ENCODE measurements at places on chromosomes 6 and 20.

DNA sequence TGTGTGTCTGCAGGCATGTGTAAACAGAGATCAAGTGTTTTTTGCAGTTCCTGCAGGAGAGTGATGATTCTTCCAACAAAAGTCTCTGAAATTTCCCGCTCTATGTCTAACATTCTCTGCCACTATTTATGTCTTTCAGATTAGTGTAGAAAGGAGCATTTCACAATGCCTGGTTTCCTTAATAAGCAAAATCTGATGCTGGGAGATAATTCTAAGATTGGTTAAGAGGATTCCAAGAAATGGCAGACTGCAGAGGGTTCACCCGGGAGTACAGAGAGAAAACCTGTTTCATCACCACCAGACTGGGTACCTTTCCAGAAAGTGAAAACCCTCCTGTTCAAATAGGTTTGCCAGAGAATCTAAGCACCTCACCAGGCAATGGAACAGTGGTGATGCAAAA, 62.7 kb downstream of the FOXC1 start:
- DNase-seq: no peak

DNA sequence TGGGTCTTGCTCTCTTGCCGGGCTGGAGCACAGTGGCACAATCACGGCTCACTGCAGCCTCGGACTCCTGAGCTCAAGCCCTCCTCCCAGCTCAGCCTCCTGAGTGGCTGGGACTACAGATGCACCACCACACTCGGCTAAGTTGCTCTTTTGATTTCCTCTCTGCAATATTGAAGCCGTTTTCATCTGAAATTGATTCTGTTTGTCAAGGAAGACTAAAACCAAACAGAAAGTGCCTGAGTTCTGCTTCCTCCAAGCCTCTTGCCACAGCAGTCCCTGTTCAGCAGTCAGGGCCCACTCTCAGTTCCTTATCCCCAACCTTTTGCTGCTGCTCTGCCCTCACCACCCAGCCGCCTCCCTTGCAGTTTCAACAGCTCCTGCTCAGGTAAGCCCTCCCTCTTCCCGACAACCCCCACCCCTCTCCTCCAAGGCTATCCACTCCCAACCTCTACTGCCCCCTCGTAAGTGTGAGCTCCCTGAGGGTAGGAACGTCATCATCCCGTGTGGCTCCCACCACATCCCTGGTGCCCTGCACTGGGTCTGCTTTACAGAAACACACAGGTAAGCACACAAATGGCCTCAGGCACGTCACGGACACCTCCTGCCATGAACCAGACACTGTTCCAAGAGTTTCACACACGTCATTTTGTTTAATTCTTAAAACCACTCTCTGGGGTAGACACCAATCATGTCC, 70.7 kb upstream of the TAB2 start:
- no peak for DNase-seq

- DNase-seq: no peak
Observed at GRCh38 chr6:73308712-73309534, 45.2 kb downstream of the DPPA5 start.

DNA sequence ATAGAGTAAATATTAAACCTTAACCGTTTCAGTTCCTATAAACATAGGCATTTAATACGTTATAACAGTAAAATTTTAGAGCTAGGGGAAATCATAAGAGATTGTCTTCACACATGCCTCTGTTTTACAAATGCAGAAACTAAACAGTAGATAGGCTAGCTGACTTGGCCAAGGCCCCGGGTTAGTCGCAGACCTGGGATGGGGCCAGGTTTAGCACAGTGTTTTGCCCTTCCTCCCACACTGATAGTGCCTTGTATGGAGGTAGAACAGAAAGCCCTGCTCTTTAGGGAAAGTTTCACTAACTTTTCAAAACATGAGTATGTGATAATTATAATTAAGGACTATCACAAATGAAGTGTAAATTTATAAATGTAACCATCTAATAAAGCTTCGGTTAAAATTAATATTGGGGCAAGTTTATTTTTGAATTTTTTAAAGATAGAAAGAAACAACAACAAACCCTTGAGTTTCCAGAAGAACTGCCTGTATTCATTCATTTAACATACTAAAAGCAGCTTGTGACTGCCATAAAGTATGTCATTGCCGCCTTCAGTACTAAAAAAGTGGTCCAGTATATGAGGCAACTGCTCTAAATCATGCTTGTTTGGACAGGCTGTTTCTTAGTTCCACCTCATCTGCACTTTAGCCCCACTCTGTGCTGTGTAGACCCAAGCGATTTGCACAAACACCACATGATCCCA, 62.5 kb upstream of the LOC128125822 start:
- no peak for DNase-seq

DNA sequence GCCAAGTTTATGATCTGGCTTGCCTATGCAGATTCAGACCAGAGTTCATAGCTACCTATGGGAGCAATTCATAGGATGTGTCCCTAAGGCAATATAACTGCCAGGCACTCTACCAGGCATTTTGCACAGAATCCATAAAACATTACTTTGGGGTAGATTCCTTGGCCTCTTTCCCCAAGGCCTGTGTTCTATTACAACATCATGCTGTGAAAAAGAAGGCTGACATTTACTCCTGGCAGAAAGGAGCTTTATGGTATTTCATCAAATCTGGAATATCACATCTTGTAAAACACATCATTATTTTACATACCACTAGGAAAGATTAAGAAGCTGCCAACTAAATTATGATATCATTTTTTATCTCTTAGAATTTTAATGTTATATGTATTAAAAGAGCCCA, 287.0 kb upstream of the MARCKS start:
- DNase-seq: no peak

- no peak for DNase-seq
Observed at GRCh38 chr20:36881888-36882287, 6.0 kb downstream of the TLDC2 start.

DNA sequence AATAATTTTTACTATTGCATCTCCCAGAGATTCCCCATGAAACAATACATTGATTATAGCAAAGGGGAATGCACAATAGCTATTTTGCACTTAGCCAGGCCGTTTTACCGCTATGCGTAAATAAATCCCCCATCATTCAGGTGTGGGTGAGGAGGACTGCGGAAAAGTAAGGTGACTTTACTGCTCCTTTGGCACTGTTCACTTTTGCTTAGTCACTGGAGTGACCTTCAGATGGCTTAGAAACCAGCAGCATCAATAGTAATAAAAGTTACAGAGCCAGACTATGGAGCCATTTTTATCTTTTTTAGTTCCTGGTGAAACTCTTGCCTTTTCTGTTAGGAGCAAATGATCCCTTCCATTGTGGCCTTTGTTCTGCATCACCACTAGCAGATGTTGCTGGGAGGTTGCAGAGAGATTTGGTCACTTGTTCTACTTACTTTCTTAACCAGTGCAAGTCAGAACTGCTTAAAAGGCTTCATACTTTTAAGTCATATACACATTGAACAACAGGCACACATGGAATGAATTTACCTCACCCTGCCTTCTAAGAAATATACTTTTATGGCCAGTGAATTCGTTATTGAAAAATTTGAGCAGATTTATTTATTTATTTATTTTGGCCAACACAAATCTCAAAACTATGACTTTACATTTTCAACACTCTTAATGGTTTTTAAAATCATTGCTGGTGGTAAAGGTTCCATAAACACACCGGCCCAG, 12.1 kb upstream of the BTBD3 start:
- DNase-seq: no peak

GRCh38 chr6:23445157-23445710, 680.8 kb upstream of the NRSN1 start:
- DNase-seq: no peak

Measured in osteocyte (in vitro differentiated cells).